ENCODE measurements at places on chromosomes 3 and 15.

DNA sequence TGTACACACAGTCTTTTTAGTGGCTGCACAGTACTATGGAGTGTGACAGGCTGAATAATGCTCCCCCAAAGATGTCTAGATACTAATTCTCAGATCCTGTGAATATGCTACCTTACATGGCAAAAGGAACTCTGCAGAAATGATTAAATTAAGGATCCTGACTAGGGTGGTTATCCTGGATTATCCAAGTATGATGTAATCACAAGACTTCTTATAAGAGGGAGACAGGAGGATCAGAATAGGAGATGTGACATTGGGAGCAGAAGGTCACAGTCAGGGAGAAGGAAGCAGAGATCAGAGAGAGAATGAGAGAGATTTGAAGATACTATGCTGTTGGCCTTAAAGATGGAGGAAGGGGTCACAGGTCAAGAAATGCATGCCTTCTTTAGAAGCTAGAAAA is 34.5 kb downstream of the GABPB1 start:
- DNase-seq: no peak

GRCh38 chr3:167102071-167102470 is 278.0 kb downstream of the ZBBX start:
- DNase-seq: no peak

- DNase-seq: no peak
These were observed 22.6 kb downstream of the CLDN18 start for GRCh38 chr3:138032567-138032966.

DNA sequence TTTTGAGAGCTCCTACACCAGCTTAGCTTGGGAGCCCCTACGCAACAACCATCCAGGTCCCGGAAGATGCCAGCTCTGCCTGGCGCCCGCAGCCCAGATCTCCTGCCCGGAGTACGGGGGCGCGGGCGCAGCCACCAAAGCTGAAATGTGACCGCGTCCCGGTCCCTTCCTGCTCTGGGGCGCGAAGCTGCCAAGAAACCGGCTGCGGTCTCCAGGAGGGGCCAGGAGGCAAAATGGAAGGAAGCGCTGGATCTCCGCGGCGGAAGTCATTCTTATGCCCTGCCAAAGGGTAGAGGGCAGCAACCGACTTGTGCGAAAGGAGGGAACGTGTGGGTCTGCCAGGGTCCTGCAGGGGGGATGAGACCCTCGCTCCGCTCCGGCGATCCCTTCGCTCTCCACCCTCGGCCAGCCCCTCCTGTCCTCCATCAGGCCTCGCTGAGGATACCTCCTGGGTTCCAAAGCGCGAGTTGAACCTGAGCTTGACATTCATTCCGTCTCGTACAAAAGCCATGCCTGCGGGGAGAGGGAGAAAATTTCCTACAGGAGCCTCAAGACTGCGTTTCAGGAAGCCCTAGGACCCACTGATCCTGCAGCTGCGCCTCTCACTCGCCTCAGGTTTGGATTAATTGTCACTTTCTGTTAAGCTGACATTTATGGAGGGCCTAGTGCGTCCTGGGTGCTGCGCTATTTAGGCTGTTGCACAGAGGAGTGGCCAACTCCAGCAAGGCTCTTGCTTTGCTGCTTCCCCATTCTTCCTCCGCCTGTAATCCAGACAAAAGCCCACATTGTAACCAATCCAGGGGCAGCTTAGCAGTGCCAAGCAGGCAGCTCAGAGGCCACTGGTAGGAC is 98.3 kb upstream of the VGLL3 start:
- DNase-seq: peak; percentile 65

DNA sequence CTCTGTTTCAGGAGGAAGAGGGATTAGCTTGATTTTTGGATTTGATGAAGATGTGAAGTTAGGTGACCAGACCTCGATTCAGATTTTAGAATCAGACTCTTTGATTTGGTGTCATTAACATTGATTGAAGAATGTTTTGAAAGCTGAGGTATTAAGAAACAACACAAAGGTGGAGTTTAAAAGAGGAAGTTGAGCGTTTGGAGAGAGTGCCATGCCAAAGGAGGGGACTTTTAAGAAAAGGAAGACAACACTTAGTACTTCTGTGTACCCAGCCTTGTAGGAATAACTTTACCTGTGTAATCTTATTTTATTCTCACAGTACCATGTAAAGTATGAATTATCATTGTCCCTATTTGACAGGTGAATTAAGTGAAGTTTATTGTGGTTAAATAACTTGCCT is 34.4 kb downstream of the PPARG start:
- DNase-seq: no peak

DNA sequence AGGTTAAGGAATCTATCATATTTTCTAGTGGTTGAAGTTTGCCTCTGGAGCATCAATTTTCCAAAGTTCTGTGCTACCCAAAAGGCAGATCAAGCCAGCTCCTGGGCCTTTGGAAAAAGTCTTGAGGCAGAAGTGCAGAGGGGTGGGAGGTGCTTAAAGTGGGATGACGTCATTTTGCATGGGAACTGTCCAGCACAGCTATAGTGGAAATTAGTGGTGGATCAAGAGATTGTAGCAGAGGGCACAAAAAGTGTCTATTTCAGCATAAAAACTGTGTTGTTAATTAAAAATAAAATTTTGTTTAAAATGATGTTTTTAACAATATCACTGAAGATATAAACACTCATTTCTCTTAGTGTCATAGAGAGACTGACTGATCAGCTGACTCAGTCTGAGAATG is 221.9 kb downstream of the LRRN1 start:
- DNase-seq: no peak

DNA sequence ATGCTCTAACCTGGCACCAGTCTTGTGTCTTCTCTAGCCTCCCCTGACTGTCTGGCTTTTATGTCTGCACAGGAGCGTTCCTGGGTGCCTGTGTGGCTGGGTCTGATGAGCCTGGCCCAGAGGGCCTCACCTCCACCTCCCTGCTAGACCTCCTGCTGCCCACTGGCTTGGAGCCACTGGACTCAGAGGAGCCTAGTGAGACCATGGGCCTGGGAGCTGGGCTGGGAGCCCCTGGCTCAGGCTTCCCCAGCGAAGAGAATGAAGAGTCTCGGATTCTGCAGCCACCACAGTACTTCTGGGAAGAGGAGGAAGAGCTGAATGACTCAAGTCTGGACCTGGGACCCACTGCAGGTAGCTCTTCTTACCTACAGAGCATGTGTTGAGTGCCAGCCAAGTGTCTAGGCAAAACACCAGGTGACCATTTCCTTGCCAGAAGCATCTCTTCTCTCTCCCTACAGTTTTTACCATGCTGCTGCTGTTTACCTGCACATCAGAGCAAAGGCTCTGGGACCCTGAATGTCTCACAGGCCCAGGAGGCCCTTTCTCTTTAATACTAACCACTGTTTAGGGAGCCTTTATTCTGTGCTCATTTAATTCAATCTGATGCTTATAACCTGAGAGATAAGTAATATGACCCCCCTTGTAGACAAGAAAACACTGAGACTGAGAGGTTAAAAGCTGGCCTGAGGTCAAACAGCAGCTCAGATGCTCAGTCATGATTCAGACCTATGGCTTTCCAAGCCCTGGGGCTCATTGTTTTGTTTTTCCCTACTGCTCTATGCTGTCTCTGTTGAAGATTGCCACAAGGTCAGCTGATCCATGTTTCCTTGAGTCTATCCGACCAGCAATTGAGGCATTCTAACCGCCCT is 10.4 kb downstream of the PODXL2 start:
- no peak for DNase-seq

DNA sequence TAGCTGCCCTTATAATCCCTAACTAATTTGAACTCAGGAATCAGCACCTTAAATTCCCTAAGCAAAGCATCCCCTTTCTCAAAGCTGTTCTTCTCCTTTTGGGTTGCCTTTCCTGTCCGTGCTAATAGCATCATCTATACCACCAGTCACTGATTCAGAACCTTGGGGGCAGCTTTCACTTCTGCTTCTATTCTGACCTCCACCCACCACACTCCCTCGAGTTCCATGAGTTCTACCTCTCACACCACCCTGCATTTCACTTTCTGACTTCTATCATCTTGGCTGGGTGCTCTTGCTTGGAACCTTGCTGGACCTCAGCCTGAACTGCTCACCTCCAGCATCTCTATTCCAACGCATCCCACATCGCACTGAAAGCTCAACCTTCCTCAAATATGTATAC is 55.4 kb upstream of the KCNMB2 start:
- no peak for DNase-seq

DNA sequence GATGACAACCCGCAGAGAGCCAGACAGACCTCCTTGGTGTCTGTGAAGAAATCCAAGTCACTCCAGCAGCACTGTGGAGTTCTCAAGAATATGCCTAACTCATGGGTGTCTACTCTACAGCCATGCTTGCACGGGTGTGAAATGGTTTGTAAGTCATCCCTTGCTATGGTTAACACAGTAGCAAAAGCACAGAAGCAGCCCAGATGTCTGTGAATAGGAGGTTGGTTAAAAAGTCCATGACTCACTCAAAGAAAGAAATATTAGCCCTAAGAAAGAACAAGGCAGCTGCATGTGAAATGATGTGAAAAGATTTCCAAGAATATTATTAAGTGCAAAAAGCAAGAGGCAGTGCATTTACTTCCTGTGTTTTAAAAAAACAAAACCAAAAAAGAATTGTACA is 12.1 kb upstream of the LIMD1 start:
- DNase-seq: no peak

DNA sequence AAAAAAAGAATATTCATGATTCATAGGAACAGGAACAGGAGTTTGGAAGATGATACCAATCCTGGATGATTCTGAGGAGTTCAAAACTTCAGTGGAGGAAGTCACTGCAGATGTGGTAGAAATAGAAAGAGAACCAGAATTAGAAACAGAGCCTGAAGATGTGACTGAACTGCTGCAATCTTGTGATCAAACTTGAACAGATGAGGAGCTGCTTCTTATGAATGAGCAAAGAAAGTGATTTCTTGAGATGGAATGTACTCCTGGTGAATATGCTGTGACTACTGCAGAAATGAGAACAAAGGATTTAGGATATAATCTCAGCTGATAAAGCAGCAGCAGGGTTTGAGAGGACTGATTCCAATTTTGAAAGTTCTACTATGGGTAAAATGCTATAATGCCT is 72.7 kb downstream of the GSK3B start:
- no peak for DNase-seq

GRCh38 chr15:67186688-67187087 is 67.8 kb downstream of the AAGAB start:
- DNase-seq: no peak

GRCh38 chr15:85924088-85924487 is 129.4 kb upstream of the KLHL25 start:
- DNase-seq: no peak

GRCh38 chr3:42823351-42823750 is 14.1 kb downstream of the ACKR2 start:
- DNase-seq: no peak

- DNase-seq: peak; percentile 6
These were observed 120.1 kb upstream of the NMNAT3 start for GRCh38 chr3:139797724-139798343.
